MV-4-11 (cell line): ENCODE measurements at places on chromosomes 1 and 21.

DNA sequence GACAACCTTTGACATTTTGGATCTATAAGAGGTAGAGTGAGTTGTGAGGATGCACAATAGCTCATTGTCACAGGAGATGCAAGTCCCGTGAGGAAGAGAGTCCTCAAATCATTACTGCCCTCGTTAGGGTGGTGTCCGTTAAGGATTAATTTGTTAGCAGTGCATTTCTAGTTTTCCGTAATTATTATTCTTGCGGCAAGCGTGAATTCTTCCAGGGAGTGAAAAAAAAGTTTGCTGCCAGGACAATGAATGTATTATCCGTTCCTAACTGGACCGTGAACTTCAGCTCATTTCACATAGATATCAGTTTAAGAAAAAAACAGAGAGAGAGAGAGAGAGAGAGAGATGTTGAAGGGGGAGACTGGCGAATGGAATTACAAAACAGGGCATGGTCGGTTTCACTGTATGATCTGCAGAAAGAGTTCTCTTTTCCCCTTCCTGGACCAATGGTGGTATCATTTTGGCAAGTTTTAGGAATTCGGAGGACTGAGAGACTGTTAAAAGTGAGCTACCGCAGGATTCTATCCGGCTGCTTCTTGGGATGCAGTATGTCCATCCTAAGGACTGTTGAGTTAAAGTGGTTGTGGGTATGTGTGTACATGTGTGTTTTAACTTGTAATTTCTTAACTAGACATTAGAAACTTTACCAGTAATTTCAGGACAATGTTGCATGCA, 216.0 kb upstream of the NFIA start:
- DNase-seq = no peak

DNA sequence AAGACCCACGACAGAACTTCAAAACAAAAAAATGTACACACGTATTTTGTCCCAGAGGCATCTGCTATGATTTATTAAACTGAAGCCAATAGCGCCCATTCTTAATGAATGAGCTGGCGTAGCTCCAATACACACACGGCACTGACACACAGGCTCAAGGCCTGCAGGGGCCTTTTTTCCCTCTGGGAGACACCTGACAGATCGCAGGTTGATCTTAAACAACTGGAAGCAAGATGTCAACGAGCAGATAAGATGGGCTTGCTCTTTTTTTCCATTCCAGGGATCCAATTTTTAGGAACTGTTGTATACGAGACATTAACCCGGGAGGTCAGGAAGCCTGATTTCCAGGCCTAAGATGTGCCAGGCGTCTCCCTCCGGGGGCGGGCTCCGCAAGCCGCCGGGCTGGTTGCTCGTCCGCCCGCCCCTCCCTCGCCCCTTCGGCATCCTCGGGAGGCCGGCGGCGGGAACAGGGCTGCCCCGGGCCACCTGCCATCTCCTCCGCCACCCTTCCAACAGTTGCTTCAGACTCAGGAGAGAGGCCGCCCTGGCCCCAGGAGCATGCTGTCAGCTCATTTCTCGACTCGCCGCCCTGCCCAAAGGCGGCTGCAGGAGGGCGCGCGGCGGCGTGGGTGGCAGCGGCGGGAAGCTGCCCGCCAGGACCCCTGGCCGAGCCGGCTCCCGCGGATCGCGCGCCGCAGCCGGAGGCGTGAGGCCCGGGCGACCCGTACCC, 735 bp downstream of the TTC13 start:
- DNase-seq = no peak

DNA sequence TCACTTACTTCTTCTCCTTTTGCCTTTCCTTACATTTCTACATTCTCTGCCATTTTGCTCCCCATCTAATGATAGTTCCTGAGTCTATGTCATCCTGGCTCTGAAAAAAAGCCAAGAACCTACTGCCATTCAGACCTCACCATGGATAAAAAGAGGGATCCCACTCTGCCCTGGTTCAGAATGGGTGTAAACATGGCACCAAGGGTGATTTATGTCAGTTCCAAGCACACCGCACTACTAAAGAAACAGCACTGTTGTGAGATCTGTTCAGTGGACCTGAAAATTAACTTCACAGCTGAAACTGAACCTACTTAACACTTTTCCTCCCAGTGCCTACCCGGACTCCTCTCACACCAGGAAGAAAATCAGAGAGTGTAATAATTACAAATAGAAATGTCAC, 72.3 kb upstream of the NTPCR start:
- DNase-seq = no peak

DNA sequence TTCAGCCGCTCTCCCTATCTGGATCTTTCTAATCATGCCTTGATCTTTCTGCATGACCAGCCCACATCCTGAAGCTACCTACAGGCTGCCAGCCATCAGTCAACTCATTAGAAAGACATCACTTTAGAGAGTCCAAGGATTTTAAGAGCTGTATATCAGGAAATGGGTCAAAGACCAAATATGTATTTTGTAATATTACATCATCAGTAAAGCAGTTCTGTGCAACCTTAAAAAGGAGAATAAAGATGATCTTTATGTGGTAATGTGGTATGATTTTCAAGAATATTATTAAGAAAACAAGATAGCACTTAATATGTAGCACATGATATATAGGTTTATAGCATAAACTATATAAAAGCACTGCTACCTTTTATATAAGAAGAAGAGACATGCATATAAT, 47.6 kb downstream of the SLC30A7 start:
- no peak for DNase-seq

- no peak for DNase-seq
Measured at GRCh38 chr1:215416497-215416896, 150.6 kb upstream of the KCTD3 start.

DNA sequence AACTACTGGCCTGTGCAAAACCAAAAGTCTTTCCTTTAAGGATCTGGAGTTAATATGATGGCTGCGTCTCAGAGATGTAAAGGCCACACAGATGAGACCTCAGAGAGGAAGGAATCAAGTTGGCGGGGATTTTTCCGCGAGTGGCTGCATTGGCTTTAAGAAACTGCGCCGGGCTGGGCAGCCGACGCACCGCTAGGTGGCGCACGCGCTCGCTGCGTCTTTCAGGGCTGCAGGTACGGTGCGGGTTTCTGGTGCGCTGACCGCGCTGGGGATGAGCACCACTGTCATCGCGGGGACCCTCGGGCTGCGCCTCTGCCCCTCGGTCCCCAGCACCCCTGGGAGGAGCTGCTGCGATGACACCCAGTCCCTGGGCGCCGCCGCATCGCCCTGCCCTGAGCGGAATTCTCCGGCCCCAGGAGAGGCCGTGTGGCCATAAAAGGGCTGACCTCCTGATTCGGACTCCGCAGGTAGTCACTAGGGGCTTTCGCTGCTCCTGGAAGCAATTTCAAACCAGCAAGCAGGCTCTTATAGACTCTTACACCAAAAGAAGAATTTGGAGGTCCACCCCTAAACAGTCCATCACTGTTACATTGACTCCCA, 241.0 kb downstream of the KCNJ6 start:
- no peak for DNase-seq

DNA sequence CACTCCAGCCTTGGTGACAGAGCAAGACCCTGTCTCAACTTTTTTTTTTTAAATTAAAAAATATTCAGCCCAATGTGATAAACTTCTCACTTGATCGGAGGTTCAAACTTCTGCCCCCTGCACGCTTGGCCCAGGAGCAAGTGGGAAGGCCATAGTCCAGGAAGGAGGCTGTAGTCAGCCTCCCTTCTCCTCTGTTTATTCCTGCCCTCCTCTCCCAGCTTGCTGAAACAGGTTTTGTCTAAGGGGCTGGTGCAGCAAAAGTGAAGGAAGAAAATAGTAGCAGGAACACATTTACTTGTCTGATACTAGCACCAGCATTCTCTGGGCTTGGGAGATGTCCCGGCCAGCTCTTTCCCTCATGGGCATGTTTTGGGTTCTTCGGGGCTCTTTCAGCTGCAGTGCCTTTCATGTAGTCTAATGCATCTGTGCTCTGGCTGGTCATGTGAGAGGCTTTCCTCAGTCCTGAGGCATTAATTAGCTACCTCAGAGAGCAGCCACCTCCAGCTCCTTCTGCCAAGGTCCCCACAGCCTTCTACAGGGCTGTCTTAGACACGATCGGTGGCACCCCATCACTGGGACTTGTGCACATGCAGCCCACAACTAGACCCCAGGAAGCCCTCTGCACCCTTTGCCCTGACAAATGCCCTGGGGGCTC, 12.9 kb downstream of the SLC44A3 start:
- DNase-seq = no peak

- DNase-seq = no peak
Measured at GRCh38 chr1:173555651-173556305, 47.1 kb downstream of the SLC9C2 start.

GRCh38 chr1:22509815-22510214, 53.5 kb upstream of the EPHA8 start:
- DNase-seq = no peak

DNA sequence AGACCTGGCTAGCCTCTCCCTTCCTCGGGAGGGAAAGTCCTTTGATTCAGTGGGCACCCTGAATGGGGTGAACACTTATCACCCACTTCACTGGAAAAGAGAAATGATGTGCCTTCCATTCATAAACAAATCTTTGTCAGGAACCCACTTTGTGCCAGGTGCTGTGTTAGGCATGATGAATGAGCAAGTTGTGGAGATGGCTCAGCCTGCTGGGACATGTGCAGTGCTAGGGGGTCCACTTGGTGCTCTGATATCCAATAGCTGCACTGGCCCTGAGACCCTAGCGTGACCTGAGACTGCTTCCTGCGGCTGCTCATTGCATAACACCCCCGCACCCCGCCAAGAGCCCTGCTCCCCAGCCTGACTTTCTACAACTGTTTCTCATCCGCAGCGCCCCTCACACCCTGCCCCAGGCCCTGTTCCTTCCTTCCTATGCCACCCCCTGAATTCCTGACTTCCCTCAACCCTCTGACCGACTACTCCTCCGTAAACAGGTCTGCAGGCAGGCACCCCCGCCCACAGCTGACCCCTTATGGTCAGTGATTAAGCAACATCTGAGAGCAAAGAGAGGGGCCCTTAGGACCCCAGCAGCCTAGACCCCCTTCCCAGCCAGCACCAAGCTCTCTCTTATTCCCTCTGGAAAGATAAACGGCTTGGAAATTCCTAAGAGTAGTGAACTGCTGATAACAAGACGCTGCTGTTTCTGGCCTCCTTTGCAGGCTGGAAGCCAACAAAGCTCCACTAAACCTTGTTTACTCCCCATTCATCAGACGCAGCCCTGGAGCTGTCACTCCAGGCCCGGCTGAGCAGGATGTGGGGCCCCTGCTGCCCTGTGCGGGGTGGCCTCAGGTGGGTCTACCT, 12.9 kb downstream of the CSRP1 start:
- DNase-seq = no peak

DNA sequence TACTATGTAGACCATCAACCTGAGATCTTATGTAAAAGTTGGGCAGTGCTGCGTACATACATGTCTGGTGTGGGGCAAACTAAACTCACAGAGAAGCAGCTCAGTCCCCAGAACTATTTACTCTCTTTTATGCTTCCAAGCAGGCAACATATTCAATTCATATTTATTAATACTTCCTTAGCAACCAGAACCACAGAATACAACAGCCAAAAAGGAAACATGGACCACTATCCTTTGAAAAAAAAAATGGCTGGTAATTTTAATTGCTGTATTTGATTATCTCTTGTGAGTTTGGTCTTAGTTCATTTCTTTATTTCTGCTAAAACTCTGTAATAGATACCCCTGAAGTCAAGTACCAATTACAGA, 1.5 kb upstream of the PPP1R15B start:
- no peak for DNase-seq
